ENCODE measurements at places on chromosomes 16 and 17.

GRCh38 chr17:630801-631200 is 83.8 kb downstream of the VPS53 start:
- DNase-seq = no peak

DNA sequence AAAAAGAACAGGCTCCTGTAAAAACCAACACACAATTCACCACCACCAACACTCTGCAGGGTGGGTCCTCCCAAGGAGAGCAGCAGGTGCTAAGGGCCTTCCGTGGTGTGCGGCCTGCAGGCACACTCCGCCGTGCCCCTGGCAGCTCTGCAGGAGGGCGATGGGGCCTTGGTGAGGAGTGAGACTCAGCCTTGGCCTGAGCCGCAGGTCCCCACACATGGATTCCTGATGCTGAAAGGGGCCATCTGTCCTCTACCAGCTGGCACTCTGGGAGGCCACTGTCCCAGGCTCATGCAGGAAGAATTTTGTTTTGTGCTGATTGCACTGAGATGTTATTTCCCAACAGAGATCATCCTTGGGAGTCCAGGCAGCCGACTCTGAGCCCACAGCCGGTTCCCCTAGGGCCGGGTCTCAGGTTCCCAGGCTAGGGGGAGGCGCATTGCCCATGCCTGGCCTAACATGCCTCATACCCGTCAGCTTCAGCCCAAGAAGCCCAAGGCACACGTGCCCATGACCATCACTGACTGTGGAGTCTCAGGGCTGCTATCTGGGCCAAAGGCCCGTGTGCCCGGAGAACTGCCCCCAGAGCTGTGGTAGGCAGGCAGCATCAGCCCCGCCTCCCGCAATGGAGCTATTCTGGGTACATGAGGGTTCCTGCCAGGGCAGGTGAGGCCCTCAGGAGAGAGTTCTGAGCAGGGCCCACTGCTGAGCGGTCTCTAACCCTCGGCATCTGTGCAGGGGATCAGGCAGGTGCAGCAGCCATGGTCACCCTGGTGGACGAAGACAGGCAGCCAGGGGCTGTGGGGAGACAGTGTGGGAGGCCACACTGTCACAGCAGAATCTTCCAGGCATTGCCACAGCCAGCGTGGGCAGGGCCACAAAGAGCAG is 97.9 kb upstream of the ZNF469 start:
- no peak for DNase-seq

GRCh38 chr16:29665294-29666077 is 2.4 kb downstream of the SPN start:
- no peak for DNase-seq

- no peak for DNase-seq
These were observed 51.2 kb downstream of the CLEC16A start for GRCh38 chr16:10995565-10995964.

- DNase-seq = peak; percentile 95
These were observed at the start of gene PARN for GRCh38 chr16:14629919-14630619. Gene PARN (minus strand): TSS chr16:14630260. CDS start chr16:14630125, 135 bp downstream.
